ENCODE measurements at places on chromosomes 6 and 20.

GRCh38 chr6:55955684-55956083, 80.3 kb upstream of the BMP5 start:
- no peak for DNase-seq

DNA sequence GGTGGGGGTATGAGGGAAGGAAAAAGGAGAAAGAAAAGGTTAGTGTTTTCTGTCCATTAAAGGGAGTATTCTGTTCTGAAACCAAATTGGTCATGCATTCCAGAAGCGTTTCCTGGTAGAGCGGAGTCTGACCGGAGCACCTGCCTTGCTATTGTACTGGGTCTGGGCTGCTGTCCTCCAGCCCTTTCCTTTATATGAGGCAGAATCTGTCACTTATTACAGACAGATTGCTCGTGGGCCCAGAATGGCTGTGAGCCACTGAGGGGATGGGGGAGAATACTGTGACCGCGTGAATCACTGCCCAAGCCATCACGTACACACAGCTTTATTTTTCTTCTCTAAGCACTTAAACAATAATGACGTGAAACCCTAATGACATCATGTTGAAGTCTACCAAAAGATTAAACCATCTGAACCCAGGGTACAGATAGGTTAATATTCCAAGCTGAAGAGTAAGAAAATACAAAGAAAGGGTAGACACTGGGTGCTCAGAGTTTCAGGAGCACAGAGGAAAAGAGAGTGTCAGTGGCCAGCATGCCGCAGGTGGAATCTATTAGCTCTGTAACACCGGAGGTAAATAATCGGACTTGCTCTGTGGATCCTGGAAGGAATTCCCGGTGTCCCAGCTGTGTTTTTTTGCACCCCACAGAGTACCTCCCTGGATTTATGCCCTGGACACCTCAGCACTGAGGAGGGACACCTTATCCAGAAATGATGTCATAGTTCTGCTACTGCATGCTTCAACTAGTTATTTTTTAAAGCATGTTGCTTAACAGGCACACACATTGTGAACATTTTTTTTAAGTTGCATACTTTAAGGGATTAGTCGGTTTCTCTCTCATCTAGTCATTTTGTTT, 573.3 kb downstream of the PKHD1 start:
- no peak for DNase-seq

DNA sequence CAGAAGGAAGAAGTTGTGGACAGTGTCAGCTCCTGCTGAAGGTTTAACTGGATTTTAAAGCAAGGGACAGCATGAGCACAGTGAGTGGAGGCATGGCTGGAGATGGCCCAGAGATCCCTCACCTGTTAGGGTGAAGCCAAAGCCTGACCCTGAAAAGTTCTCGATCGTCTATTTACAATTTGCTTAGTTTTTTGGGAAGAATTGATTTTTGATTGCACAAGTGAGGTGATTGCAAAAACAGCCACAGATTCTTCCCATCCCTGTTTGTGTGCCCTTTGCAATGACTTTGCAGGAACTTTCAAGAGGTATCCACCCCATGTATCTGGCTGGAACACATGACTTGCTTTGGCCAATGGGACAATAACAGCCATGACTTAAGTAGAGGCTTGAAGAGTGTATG, 170.1 kb downstream of the TFAP2C start:
- DNase-seq = no peak

DNA sequence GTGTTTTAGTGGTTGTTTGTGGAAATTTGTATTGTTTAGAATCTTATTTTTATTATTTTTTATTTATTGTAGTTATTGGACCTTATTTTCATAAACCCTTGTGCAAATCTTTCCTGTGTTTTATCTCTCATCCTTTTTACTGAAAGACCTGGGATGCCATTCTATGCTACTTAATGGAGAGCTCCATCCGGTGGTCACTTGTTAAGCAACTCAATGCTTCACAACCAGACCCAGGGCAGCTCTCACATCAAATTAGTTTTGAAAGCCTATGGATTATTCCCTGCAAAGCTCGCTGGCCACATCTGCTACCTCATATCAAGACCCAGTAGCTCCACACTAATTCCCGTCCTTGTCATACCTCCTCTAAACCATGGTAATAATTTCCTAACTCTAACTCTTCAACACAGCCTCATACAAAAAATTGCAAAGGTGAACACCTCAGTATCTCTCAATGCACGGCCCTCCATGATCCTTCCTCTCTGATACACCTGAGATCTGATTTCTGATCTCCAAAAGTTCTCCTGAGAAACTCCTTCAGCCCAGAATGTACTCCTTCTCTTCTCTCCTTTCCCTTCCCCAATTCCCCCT, 296.6 kb upstream of the MANEA start:
- DNase-seq = no peak

- no peak for DNase-seq
Observed at GRCh38 chr6:1055015-1055921, 256.6 kb upstream of the FOXQ1 start.

- no peak for DNase-seq
Observed at GRCh38 chr6:69631552-69632346, 165.1 kb downstream of the LMBRD1 start.

GRCh38 chr20:23622839-23623343, 14.9 kb downstream of the CST3 start:
- DNase-seq = no peak

DNA sequence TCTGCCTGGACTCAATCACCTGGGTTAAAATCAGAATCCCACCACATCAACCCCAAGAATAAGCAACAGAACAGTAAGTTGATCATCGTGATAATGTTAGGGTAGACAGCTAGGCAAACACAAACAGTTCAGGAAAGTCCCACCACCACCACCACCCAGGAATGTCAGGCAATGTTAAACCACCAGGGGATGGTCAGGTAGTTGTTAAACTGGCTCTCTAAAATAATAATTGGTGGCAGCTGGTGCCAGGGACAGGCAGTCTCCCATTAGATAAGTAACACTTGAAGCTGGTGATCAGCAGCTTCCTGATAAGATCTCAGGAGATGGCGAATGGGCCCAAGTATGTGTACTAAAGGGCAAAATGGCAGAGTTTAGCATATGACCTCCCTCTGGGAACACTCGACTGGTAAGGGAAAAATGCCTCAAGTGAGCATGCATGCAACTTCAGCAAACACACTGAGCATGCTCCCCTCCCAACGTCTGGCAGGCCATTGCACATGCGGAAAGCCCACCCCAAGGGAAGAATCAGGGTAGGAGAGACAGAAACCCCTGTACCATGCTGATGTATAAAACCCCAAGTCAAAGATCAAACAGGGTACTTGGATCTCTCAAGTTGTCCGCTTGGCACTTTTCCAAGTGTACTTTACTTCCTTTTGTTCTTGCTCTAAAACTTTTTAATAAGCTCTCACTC, 66.6 kb downstream of the IPCEF1 start:
- no peak for DNase-seq

DNA sequence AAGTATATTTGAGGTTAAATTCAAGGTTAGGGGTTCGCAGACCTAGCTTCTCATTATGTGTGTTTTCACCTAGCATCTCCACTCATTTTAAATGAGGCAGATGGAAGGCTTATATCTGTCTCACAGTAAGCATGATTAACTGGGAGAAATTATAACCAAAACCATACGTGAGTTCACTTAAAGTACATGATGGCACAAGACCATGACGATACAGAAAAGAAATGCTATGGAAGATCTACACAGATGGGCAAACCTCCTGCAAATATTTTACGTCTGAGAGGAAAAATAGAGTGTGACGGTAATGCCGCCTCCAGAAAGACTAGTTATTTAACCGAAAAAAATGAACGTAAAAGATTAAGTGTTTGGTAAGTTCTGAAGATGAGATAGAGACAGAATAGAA, 337.8 kb downstream of the FARS2 start:
- no peak for DNase-seq

GRCh38 chr6:118665011-118665410, 13.6 kb upstream of the CEP85L start:
- DNase-seq = no peak

DNA sequence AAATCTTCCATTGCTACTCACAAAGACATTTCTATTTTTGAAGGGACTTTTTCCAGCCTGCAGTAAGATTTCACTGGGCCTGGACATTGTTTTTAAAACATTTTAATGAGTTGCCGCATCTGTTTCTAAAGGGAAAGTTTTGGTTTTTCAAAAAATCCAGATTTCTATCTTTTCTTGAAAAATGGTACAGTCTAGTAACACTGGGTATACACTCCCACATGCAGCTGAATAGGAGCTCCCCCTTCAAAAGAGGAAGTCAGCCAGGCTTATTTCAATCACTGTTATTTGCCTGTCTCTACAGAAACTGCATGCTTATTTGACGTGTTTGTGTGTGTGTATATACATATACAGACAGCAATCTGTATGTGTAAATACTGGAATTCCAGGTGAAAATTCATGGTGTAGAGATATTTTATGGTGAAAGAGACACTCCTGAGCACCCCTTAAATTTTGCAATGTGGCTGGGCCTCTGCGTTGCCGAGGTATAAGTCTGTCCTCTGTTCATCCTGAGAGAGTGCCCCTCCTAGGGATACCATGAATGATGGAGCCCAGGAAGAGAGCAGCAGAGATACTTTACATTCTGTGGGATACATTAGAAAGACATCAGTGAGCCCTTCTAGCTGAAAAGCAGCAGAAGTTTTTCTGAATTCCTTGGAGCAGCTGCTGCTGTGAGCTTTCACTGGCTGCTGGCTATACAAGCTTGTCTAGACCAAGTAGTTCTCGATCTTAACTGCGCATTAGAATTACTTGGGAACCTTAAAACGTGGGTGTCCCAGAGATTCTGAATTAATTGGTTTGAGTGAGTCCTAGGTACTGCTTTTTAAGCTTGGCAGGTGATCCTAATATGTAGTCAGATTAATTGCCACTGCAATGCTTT, 12.0 kb upstream of the ABRACL start:
- DNase-seq = no peak

DNA sequence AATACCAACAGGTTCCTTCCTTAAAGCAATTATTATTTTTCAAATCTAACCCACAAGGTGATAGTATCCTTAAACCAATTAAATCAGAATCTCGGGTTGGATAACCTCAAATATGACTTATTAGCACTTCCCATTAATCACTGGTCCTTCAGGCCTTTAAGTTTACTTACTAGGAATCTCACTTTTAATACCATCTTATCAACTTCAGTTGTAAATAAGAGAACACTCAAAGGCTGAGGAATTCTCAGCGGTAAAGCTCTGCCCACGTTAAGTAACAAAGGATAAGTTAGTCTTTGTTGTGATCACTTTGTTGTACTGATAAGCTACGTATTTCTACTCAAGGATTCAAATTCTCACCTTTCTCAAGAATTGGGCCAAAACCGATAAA, 82.0 kb downstream of the OR2B2 start:
- no peak for DNase-seq

DNA sequence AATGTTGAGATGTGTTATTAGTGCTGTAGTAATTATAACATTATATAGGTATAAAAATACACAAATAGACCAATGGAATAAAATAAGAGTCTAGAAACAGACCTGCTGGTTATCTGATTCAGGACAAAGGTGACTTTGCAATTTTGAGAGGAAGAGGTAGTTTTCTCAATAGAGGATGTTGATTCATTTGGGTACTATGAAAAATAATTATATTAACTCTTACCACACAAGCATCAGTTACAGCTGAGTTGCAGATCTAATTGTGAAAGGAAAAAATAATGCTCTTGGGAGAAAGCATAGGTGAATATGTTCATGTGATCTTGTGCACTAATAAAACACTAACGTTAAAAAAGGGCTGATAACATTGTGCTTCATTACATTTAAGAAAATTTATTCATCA, 103.0 kb downstream of the BCKDHB start:
- DNase-seq = no peak

GRCh38 chr6:44224029-44224964, 902 bp downstream of the SLC29A1 start:
- DNase-seq = no peak

DNA sequence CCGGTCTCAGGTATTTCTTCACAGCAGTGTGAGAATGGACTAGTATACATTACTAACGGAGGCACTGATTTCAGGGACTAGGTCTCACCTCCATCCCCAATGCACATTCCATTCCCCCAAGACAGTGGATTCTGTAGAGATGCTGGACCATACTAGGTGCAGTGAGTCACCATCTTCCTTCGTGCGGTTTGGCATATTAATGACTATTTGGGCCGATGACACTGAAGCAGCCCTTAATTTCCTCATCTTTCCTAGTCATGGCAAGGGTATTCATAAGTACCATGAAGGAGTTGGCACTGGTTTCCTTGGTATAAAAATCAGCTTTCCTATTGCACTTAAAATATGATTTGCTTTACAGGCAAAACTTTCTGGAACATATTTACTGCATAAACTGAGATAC, 121.4 kb upstream of the TRAF3IP2 start:
- no peak for DNase-seq

- no peak for DNase-seq
Observed at GRCh38 chr6:78484198-78485064, 382.9 kb upstream of the IRAK1BP1 start.

DNA sequence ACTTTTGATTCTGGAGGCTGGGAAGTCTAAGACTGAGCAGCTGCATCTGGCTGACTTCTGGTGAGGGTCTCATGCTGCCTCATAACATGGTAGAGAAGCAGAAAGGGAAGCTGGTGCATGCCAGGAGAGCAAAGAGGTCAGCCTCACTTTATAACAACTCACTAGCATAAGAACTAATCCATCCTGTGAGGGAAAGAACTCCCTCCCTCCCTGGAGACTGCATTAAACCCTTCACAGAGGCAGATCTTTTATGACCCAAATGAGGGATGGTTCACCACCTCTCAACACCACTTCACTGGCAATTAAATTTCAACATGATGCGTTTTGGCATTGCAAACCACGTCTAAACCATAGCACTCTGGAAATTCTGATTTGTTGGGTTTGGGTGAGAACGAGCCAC, 33.9 kb downstream of the STXBP5 start:
- DNase-seq = no peak

DNA sequence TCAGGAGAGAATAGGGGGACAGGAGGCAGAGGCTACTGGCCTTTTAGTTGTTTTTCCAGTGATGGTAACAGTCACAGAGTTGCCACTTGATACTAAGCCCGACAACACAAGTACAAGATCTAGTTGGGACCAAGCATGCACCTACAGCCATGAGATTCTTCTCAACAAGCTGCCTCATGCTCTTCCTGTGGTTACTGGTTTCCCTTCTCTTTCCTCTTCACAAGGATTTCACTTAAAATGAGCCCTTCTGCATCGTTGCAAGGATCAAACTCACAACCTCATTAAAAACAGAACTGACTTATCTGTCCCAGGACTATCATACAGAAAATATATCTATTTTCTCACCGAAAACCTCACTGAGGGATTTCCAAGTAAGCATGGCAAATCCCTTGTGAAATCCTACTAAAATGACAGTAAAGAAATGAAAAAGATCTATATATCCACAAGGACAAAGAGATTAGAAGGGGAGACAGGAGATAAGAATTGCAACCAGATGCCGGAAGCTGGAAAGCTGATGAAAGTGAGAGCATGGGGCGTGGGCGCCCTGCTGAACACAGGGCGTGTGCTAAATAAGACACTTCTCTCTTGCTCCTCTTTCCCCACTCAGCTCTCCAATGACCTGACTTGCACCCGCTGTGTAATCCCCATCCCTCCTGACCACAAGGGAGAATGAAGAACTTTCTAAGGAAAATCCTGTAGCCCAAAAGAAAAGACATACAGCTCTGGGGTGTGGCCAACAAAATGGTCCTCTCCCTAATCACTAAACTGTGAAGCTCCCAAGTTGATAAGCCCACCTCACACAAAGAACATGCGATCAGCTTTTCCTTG, 13.4 kb downstream of the MTFR2 start:
- DNase-seq = no peak
